ENCODE measurements at places on chromosomes 3 and 15.

DNA sequence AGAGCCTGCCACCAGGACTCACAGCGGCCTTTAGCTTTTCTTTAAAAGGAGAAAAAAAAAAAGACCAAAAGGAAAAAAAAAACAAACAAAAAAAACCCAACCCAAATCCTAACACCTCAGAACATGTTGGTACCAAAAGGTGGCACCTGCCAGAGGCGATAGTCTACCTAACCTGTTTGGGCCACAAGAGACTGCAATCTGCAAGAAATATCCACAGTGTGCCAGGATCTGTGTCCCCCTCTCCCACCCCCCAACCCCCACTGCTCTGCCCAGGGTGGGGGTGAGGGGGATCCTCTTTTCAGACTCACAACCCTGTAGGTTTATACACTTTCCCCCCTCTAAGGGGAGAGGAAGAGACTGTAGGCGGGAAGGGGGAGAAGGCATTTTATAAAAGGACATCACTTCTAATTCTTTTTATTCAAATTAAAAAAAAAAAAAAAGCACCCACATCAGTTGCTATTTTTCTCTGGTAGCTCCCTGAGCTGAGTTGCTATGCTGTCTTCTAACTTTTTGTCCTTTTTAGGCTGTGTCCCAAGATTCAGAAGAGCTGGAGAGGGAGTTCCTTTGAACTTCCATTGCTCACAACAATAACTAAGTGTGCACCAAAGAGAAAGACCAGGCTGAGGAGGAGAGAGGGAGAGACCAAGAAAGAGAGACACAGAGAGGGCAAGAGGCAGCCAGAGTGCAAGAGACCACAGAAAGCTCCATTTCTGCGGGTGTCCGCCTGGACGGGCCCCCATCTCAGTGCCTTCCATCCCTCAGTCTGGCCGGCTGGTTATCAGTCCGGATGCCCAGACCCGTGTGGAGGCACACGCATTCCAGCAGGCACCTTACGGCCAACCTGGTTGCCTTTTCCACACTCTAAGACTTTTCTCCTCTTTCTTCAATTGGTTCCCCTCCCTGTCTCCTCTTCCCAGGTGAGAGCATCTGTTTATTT lies 48.9 kb downstream of the TLE3 start:
- no peak for DNase-seq

DNA sequence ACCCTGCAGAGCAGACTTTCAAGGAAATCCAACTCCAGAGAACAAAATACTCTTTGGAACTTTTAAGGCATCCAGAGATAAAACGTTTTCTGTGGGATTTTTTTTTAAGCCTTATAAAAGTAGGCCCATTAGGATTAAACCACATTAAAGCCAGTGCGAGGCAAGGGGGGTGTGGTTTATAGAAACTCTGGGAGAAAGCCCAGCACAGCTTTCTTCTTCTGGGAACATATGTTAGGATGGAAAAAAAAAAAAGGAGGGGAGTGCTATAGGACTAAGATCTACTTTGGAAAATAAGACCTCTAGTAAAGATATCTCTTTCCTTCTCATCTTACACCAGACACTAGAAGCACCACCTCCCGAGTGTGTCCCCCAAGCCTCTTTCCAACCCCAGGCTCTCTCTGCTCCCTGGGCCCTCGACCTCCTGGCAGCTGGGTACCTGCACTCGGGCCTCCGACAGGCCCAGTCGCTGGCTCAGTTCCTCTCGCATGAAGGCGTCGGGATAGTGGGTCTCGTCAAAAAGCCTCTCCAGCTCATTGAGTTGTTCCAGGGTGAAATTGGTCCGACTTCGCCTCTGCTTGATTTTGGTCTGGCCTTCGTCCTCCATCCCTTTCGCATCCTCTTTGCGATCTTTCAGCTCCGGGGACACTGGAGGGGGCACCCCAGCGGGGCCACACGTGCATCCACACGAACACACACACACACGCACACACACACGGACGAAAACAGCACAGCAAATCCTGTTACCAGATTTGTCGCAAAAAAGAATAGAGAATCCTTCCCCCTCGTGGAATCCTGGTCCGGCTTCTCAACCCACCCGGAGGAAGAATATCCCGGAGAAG lies 3.8 kb downstream of the SHOX2 start:
- DNase-seq: no peak

DNA sequence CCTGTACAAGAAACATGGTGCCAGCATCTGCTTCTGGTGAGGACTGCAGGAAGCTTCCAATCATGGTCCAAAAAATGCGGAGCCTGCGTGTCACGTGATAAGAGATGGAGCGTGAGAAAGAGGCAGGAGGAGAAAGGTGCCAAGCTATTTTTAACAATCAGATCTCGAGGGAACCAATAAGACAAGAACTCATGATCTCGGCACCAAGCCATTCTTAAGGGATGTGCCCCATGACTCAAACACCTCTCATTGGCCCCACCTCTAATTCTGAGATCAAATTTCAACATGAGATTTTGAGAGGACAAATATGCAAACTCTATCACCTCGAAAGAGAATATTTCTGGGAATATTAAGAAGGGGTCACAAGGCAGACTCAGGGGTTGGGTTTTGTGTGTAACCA lies 107.2 kb downstream of the PYDC2 start:
- DNase-seq: no peak

DNA sequence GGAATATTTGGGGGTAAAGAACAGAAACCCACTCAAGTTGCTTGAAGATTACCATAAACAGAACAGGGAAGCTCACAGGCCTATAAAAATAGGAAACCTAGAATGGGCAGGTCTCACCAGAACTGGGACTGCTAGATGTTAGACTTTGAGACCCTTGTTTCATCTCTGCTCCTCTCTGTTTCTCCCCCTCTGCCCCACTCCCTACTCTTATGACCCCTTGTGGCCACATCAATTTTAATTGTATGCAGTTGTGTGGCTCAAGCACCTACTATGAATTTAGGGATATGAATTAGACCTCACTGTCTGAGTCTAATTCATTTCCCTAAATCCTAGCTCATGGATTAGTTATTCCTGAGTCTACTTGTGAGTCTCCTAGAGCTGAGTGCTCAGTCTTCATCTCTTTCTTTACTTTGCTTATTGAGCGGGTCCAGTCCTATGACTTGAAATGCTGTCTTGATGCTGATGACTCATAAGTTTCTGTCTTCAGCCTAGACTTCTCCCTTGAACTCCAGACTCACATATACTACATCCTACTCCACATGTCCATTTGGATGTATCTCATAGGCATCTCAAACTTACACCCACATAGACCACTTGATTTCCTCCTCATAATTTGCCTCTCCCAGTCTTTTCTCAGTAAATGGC lies 78.7 kb downstream of the ITPR1 start:
- DNase-seq: no peak

DNA sequence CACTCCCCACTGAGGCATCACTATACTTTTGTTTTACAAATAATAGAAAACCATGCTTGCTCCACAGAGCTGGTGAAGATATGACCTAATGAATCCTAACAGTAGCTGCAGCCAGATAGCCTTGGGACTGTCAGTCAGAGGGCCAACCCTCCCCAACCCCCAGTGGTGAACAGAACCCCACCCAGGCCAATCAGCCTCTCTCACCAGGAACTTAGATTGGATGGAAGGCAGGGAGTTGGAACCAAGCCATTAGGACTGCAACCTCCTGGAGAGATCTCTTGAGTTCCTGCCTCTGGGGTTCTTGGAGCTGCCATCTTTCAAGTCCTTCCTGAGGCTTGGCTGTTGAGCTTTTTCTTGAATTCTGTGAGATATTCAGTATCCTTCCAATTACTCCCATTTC lies 3.0 kb upstream of the MRPS22 start:
- no peak for DNase-seq

GRCh38 chr3:36227980-36228379 lies 152.3 kb upstream of the STAC start:
- DNase-seq: no peak

- DNase-seq: no peak
These were observed 65.1 kb downstream of the MRPL46 start for GRCh38 chr15:88401996-88402656.
